ENCODE measurements at places on chromosomes 4 and X. TPM values are rescaled to one million over a fixed set of nuclear protein-coding genes. Genes with fewer than 3 reads are reported as not detected.

RHOXF2B gene
- not detected for total RNA-seq

ADH5 gene
- 512 TPM for total RNA-seq

NAP1L3 gene
- 0.13 TPM for total RNA-seq

DNA sequence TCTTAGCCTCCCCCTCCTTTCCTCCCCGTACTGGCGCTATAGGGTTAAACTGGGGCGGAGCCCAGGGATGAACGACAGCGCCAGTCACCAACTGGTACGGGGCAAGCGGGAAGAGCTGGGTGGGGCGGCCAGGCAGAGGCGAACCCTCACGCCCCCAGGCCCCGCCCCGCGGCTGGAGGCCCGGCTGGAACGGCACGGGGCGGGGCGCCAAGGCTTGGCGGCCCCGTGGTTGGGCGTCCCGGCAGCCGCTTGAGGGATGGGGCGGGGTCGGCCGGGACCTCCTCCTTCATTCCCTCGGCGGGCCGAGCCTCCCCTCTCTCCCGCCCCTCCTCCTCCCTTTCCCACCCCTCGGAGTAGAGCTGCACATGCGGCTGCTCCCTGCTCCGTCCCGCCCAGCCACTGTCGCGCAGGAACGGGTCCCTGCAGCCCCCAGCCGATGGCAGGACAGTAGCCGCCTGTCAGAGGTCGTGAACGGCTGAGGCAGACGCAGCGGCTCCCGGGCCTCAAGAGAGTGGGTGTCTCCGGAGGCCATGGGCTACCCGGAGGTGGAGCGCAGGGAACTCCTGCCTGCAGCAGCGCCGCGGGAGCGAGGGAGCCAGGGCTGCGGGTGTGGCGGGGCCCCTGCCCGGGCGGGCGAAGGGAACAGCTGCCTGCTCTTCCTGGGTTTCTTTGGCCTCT is at the start of gene EDA:
TSS of gene EDA (plus strand) at position 335 of the 678 bp plus-strand sequence.
- peak within 1 kb of the TSS; percentile 74 for H3K4me3 ChIP-seq
- no peaks in the 10 kb centered on the region for H3K36me3 ChIP-seq
- H3K27ac ChIP-seq: peak within 1 kb of the TSS; percentile 57
- peak; percentile 73 for DNase-seq
- H3K4me1 ChIP-seq: peaks cover 70% of the 10 kb centered on the region
- H3K27me3 ChIP-seq: no peaks in the 10 kb centered on the region

DNA sequence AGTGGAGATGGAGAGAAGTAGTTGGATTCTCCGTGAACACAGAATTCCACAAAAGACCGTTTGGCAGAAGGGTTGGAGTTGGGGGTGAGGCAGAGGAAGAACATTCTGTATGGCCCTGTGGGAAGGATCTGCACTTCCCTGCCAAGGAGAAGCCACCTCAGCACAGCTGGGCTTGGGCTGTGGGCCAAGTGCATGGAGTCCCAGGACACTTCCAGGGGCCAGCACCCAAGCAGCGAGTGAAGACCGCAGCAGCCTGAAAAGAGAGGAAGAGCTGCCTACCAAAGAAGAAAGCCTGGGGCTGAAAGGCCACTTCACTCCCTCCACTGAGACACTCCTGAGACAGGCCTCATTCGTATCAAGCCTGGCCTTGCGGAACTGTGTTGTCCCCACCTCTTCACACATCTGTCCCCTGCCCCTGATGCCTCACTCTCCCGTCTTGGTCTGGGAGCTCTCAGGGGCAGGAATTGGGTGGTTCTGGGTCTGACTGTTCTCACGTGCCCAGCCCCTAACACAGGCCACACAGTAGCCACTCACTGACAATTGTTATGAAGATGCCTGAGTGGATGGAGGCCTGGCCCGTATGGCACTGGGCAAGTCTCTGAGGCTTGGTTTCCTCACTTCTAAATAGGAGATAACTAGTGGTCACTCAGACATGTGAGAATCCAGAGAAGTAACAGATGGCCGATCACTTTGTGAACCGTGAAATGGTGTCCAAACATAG is 3.3 kb upstream of the AWAT2 start:
- no peak overlapping the region for H3K4me3 ChIP-seq
- no peak overlapping the region for H3K27ac ChIP-seq
- H3K4me1 ChIP-seq: no peaks in the 10 kb centered on the region
- no peaks in the 10 kb centered on the region for H3K36me3 ChIP-seq
- DNase-seq: no peak

- no peaks in the 10 kb centered on the region for H3K36me3 ChIP-seq
- peaks cover 16% of the 10 kb centered on the region for H3K4me1 ChIP-seq
- no peak for DNase-seq
- H3K27me3 ChIP-seq: no peaks in the 10 kb centered on the region
- no peak overlapping the region for H3K4me3 ChIP-seq
Observed at GRCh38 chr4:128308986-128309385, 21.4 kb upstream of the PGRMC2 start.

DNA sequence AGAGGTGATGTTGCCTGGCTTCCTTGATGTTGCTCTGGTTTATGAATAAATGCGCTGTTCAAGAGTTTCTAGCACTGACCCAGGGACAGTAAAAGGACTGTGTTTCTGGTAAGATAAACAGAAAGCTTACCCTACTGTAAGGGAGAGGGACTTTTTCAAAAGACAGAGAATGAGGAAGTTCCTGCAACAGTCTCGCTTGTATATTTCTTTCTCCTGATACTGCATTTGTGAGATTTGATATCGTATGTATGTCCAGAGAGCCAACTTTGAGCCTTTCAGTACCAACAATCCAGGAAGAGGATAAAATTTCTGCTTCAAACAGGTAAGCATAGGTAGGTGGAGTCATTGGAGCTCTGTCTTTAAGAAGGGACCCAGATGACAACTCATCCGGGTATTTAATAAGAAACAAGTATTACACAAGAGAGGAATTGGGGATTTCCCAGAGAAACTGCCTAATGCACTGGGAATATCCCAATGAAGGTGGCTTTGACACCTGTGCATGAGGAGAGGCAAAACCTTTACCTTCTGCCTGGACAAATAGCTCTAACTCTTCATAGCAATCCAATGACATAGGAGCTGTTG is 773 bp downstream of the DAPP1 start:
- H3K27ac ChIP-seq: no peak overlapping the region
- peaks cover 11% of the 10 kb centered on the region for H3K4me1 ChIP-seq
- no peak overlapping the region for H3K4me3 ChIP-seq
- H3K36me3 ChIP-seq: no peaks in the 10 kb centered on the region
- no peak for DNase-seq

- no peak for DNase-seq
- no peak overlapping the region for H3K27ac ChIP-seq
- no peaks in the 10 kb centered on the region for H3K4me1 ChIP-seq
- H3K27me3 ChIP-seq: no peaks in the 10 kb centered on the region
- H3K4me3 ChIP-seq: no peak overlapping the region
- H3K36me3 ChIP-seq: peaks cover 1% of the 10 kb centered on the region
Observed at GRCh38 chr4:20754036-20754435, 53.8 kb downstream of the PACRGL start.

- DNase-seq: peak; percentile 66
- peaks cover 27% of the 10 kb centered on the region for H3K36me3 ChIP-seq
- H3K4me1 ChIP-seq: no peaks in the 10 kb centered on the region
- H3K27me3 ChIP-seq: no peaks in the 10 kb centered on the region
Observed at GRCh38 chr4:1336088-1336491, 10.9 kb upstream of the UVSSA start.

GRCh38 chr4:663438-664428 is 10.3 kb downstream of the ATP5ME start:
- H3K4me3 ChIP-seq: peak overlapping the region; percentile 50
- H3K36me3 ChIP-seq: no peaks in the 10 kb centered on the region
- no peak for DNase-seq
- no peak overlapping the region for H3K27ac ChIP-seq

DNA sequence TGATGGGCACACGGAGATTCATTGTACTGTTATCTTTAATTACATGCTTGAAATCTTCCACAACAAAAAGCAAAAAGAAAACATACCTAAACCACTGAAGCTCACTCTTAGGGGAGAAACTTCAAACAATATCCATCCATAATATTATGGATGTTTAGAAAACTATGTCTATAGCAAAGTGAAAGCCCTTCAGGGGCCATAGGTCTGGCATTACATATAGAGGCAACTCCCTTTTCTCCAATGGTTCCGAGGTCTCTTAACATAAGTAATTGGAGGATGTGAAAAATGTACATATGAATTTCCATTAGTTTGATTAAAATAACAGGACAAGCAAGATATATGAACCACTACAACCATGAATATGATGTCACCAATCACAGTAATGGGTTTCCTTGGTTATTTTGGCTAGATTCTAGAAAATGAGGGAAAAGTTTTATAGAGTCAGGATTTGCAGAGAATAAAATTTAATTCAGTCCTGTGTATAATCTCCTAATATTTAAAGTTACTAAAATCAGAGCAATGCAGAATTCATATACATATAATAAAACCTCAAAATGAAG is 10.8 kb downstream of the UGDH start:
- H3K36me3 ChIP-seq: peaks cover 48% of the 10 kb centered on the region
- no peaks in the 10 kb centered on the region for H3K27me3 ChIP-seq
- DNase-seq: no peak
- peaks cover 80% of the 10 kb centered on the region for H3K4me1 ChIP-seq
- H3K27ac ChIP-seq: peak overlapping the region; percentile 97

DNA sequence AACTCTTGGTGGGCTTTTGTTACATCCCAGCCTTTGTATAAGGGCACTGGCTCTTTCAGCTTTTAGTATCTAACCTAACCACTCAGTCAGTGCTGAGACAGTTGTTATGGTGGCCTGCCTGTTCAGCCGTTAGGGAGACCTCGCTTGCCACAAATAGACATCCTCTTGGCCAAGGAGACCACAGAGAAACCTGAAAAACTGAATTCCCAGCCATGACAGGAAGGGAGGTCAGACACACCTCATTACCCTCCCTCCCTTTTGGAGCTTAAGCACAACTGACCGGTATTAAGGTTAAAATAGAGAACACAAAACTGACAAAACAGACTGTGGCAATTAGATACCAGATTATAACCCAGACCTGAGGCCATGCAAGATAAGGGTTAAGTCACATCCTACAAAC is 1639.3 kb downstream of the RPA4 start:
- DNase-seq: no peak
- no peaks in the 10 kb centered on the region for H3K36me3 ChIP-seq
- H3K4me3 ChIP-seq: no peak overlapping the region
- no peaks in the 10 kb centered on the region for H3K27me3 ChIP-seq
- H3K27ac ChIP-seq: no peak overlapping the region
- no peaks in the 10 kb centered on the region for H3K4me1 ChIP-seq

Measured in HepG2 (cell line).